ENCODE measurements at places on chromosomes 1 and 21.

- DNase-seq = no peak
Measured at GRCh38 chr1:17523321-17524041, 16.0 kb upstream of the ARHGEF10L start.

DNA sequence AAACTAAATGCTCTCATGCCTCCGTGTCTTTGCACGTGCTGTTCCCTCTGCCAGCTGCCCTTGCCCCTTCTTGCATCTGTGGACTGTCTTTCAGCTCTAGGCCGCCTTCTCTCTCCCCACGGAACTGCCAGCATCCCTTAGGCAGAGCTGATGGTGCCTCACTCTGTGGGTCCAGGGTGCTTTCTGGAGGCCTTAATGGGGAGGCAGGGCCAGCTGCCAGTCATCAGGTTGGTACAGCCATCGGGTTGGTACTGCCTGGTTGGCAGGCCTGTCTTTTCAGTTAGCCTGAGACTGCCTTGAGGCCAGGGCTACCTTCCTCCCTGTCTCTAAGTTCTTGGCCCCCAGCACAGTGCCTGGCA, 61.4 kb upstream of the TARBP1 start:
- DNase-seq = no peak

DNA sequence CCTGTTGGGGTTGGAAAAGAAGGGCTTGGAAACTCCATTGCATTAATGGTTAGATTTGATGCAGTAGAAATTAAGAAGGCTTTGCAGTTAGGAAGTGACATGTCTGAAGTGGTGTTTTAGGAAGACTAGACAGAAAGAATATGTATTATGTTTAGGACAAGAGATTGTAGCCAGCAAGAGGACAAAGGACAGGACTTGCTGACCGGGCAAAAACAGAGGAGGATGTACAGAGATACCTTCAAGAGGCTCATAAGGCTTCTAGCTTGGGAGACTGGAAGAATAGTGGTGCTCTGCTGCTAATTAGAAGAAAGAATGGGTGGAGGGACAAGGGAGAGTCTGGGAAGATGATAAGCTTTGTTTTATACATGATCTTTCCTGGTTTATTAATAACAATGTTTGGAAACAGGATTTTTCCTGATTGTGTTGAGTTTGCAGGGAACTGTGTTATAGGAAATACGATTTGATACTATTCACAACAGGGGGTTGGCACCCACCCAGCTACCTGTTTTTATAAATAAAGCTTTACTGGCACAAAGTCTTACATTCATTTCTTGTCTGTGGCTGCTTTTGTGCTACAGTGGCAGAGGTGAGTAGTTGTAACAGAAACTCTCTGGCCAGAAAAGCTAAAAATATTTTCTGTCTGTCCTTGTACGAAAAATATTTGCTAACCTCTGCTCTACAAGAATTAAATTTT, 37.1 kb upstream of the TMCO2 start:
- DNase-seq = no peak

GRCh38 chr1:94544706-94545490, 3.3 kb upstream of the F3 start:
- no peak for DNase-seq

DNA sequence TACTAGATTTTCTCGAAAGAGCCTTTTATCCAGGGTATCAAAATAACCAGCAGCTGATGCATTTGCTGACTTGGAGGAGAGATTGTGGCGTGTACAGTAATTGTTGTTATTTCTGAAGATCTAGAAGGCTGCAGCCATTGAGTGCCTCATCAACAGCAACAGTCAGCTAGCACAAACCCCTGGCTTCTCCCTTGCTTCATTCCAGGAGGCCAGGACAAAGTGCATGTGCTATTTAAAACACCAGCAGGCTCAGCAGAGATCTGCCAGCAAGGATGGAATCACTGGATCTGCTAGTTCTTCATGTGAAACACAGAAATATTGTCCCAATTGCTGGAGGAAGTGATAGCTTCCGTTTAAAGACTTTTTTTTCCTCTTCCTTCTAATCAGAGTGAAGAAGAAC, 2.8 kb upstream of the NGF start:
- DNase-seq = no peak

GRCh38 chr21:18673789-18674188, 270.2 kb upstream of the TMPRSS15 start:
- DNase-seq = no peak

- no peak for DNase-seq
Measured at GRCh38 chr1:216528816-216529215, 105.6 kb upstream of the USH2A start.

- no peak for DNase-seq
Measured at GRCh38 chr1:82755671-82756070, 954.9 kb downstream of the ADGRL2 start.

GRCh38 chr1:194230351-194231144, 1044.1 kb upstream of the B3GALT2 start:
- DNase-seq = no peak

GRCh38 chr1:36208978-36209703, 15.1 kb upstream of the THRAP3 start:
- DNase-seq = no peak

GRCh38 chr1:23174426-23175110, 5.9 kb upstream of the LUZP1 start:
- no peak for DNase-seq

DNA sequence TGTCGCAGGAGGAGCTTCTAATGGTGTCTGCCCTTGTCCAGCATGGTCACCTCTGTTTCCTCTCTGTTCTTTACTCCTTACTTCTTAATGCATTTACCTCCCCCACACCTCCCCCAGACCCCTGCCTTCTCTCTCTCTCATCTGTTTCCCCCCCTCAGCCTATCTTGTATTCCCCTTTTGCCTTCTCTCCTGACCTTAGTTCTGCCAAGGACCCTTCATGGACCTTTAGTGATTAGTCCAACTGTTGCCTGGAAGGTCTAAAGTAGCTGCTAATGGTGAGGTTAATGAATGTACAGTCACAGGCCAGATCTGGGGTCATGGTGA, 42.3 kb upstream of the PPP2R5A start:
- no peak for DNase-seq

All from CD4-positive, alpha-beta T cell treated with Interleukin-17A for 1 hour (primary cell).